ENCODE measurements at places on chromosomes 7 and 10. TPM values are rescaled to one million over a fixed set of nuclear protein-coding genes. Genes with fewer than 3 reads are reported as not detected.

The MXI1 gene
- 30.7 TPM for total RNA-seq

The CLCN1 gene
- 0.16 TPM for total RNA-seq

The SSMEM1 gene
- not detected for total RNA-seq

The IQUB gene
- 1.5 TPM for total RNA-seq

The SLC16A12 gene
- total RNA-seq = 4.2 TPM

The LBX1 gene
- not detected for total RNA-seq

The INMT gene
- total RNA-seq = 24.8 TPM

The ELOVL3 gene
- total RNA-seq = not detected

The TLX1 gene
- total RNA-seq = not detected

The LEP gene
- total RNA-seq = not detected

The CALML3 gene
- total RNA-seq = not detected

The HOXA10 gene
- total RNA-seq = 23.2 TPM

The GDF2 gene
- not detected for total RNA-seq

The PIK3CG gene
- total RNA-seq = 12.1 TPM

The ACTR3C gene
- total RNA-seq = 6.5 TPM

The LIPN gene
- total RNA-seq = not detected

The HTR7 gene
- 2.2 TPM for total RNA-seq

The ECD gene
- total RNA-seq = 29.1 TPM

The CEP55 gene
- 23.6 TPM for total RNA-seq

The EEF1AKMT2 gene
- total RNA-seq = 65.9 TPM

The FAM25C gene
- total RNA-seq = not detected

The CLEC5A gene
- 0.16 TPM for total RNA-seq

The CYP3A5 gene
- 29.9 TPM for total RNA-seq

The ITGB8 gene
- total RNA-seq = 106 TPM

The CAV2 gene
- total RNA-seq = 139 TPM

The PGAM2 gene
- total RNA-seq = 3.1 TPM

The HOXA1 gene
- total RNA-seq = 2.0 TPM

Measured in urinary bladder (tissue), 4 donors.